Stimulated activated CD4-positive, alpha-beta T cell treated with anti-CD3 and anti-CD28 coated beads, Interleukin-4, amount 100 ng/mL, for 24 hours (primary cell): ENCODE measurements at places on chromosomes 13 and 19.
A peak's percentile ranks its signal among the peaks of the same experiment; 100 is the strongest.

- no peak for DNase-seq
These were observed 6.1 kb downstream of the CLEC4M start for GRCh38 chr19:7769171-7769570.

- no peak for DNase-seq
These were observed 524.4 kb upstream of the SPRY2 start for GRCh38 chr13:80865329-80865728.

DNA sequence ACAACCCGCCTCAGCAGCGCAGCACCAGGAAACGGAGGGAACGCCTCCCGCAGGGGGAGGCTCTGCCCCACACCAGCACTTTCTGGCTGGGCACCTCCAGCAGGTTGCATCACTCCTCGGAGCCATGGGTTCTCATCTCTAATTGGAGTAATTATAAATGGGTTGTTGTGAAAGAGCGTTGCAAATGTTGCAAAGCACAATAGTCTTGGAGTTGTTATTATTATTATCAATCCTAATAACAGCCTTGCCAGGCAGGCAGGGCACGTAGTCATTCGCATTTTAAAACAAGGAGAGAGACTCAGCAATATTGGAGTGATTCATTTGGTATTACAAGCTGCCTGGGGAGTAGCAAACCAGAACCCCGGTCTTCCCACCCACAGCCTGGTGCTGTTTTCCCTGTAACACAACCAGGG lies 108.6 kb upstream of the GJB6 start:
- DNase-seq, result no peak

GRCh38 chr19:1264801-1265614 lies 4.1 kb upstream of the CIRBP start:
- no peak for DNase-seq

DNA sequence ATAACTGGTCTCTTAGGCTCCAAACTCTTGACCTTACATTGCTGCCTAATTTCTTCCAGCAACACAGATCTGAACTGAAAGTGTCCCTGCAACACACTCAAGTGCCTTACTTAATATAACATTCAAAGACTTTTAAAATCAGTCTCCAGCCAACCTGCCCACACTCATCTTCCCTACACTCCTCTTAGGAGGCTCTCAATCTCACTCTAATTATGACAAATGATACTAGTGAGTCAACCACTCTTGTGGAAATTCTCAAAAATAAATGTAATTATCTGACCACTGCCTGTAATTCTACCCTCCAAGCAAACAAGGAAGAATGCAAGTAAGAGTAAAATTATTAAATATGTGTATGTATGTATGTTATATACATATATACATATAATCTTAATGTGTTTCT lies 348.1 kb upstream of the MIR17HG start:
- DNase-seq, result no peak

DNA sequence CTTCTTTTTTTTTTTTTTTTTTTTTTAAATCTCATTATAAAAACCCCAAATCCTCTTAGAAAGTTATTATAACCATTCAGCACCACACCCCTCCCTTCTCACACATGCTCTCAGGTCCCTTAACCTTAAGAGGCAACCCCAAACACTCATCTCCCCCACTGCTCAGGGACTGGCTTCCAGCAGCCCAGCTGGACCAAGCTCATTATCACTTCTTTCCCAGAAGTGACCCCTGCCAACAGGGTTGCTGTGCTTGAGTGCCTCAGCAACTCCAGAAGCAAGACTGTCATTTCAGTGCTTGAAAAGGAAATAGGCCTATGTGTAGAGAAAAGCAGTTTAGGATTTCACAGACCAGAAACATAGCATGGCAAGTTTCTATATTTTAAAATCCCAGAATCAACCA lies 84.3 kb downstream of the SLAIN1 start:
- DNase-seq, result no peak

GRCh38 chr13:41492432-41493260 lies 35.3 kb downstream of the RGCC start:
- DNase-seq, result peak; percentile 26

GRCh38 chr19:9671655-9672054 lies 3.2 kb downstream of the ZNF562 start:
- DNase-seq, result no peak

GRCh38 chr19:35767288-35768081 lies 7.9 kb upstream of the ARHGAP33 start:
- DNase-seq, result no peak

GRCh38 chr19:6590827-6591319 lies at the start of gene CD70:
CD70 (minus strand) TSS chr19:6591150; CDS start chr19:6591002, 148 bp downstream.
- peak; percentile 51 for DNase-seq

DNA sequence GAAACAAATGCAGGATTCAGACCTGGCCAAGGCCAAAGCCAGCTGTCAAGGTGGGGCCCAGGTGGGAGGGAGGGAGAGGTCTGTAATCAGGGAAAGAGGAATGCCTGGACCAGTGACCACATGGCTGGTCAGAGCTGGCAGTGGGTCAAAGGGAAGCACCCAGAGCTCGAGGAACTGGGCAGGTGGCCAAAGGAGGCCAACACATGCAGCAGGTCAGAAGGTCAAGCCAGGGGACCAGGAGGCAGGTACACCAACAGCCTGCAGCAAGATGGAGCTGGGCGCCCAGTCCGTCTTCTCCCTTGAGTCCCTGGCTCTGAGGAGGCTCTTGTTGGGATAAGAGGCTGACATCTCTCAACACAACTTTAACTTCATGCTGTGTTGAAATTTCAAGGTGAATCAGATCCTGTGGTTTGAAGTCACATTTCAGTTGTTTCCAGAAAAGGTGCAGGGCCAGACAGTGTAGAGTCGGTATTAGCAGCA lies 17.1 kb downstream of the GPATCH1 start:
- DNase-seq, result no peak

DNA sequence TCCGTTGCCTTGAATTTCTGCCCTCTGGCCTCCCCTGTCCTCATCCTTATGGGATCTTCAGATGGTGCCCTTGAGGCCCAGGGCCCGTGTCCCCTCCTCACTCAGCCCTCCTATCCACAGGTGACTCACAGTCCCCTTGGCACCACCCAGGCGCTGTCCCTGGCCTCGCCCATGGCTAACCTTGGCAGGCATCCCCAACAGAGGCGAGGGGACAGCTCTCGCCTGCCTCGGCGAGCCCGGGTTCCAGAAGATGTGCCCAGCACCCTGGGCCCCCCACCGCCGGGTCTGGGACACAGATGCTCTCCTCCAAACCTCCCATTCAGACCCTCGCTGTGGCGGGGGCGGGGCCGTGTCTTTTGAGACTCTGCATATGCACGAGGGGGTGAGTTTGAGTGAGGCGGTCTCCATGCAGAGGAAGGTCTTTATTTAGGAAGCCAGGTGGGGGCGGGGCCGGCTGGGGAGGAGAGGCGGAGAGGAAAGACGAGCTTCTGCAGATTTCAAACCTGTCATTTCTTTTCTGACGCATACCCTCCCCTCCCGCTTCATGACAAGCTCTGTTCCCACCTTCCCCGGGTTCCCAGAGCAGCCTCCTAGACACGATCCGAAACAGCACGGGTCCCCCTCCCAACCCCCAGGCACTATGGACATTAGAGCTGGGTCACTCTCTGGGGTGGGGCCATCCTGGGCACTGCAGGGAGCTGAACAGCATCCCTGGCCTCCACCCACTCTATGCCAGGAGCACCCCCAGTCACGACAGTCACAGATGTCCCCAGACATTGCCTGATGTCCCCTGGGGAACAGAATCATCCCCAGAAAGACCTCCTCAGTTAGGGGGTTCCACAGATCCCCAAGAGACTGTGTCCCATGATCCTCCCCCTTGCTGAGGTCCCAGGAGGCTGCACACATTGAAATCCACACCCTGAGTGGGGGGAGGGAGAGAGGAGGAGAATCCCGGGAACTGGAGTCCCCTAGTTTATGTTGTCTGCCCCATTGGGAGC lies 48.5 kb downstream of the GNG7 start:
- no peak for DNase-seq

- no peak for DNase-seq
These were observed 2.6 kb upstream of the ZNF559 start for GRCh38 chr19:9321338-9321737.

DNA sequence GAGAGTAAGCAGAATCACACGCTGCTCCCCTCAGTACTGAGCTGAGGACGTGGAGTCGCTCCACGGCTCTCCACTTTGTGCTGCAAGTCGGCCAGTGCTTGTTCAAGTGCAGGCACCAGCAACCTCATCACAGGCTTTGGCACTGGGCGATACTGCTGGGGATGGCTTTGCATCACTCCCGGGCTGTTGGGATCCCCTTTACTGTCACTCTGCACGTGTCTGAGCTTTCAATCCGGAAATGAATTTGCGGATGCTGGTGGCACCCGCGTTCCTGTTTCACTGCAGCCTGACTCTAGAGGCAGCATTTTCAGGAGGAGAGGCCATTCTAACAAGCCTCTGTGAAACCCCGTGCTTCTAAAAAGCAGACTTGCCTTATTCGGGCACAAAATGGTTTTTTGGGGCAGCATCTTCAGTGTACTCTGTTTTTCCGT lies 19.1 kb downstream of the SMARCA4 start:
- DNase-seq, result peak; percentile 28

- DNase-seq, result no peak
These were observed 413.1 kb upstream of the ARGLU1 start for GRCh38 chr13:106981051-106981450.

GRCh38 chr19:42278452-42279154 lies 9.6 kb downstream of the CIC start:
- no peak for DNase-seq

GRCh38 chr19:12090807-12091206 lies 26.3 kb downstream of the ZNF844 start:
- peak; percentile 74 for DNase-seq

- DNase-seq, result no peak
These were observed 11.1 kb upstream of the CEACAM16 start for GRCh38 chr19:44687888-44688287.

- no peak for DNase-seq
These were observed 35.9 kb downstream of the EFNA2 start for GRCh38 chr19:1321539-1321938.

GRCh38 chr13:62524061-62524460 lies 1108.4 kb upstream of the PCDH20 start:
- DNase-seq, result no peak

DNA sequence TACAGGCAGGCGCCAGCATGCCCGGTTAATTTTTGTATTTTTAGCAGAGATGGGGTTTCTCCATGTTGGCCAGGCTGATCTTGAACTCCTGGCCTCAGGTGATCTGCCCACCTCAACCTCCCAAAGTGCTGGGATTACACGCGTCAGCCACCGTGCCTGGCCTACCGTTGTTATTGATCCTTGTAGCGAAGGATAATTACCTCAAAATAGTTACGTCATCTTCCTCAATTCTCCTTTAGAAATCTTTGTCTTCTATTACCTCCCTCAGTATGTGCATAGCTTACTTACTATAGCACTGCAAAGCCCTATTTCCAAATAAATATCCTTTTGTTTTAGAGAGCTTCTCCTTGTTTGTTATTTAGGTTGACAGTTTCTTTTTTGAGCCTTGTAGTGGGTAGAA lies 9.4 kb upstream of the TLE6 start:
- no peak for DNase-seq

GRCh38 chr13:46516599-46517338 lies 36.2 kb upstream of the LRCH1 start:
- no peak for DNase-seq

DNA sequence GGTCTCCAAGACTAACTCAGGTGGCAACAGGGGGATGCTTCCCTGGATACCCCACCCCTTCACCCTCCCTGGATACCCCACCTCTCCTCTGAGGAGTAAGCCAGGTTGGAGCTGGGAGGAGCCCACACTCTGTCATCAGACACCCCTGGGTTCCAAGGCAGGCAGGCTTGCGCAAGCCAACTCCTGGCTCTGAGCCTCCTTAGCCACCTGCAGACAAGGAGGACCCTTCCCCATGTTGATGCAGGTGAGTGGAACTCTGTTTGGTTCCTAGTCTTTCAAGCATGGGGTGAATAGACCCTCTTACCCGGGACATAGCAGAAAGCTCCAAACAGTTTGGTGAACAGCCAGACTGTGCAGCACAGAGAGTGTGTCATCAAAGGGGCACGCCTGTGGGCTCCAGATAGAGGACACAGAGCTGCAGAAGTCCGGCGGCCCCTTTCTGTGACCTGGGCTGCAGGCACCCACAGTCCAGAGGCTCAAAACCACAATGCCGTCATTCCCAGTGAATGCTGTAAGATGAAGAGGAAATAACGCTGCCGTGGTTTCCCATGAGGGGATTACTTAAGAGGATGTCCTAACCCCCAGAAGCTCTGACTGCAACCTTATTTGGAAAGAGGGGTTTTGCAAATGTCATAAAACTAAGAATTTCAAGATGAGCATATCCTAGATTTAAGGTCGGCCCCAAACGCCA lies 12.1 kb upstream of the HAS1 start:
- no peak for DNase-seq

DNA sequence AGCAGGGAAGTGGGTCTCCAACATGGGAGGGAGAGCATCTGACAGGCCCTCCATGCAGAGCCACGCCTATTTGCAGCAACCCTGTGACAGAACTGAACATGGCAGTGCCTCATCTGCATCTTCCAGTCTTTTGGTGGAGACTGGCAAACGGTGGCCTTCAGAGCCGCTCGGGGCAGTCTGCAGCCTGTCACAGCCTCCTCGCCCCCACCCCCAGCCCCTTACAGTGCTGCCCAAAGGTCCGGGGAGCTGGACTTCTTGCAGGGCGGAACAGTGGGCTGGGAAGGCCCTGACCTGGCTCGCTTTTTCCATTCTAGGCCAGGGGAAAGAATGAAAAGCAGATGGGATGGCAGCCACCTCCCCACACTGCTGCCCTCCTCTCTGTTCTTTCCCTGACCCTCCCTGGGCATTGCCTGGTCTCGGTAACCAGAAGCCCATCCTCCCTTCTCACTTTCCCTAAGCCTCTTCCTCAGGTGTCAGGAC lies 2.7 kb downstream of the CALM3 start:
- no peak for DNase-seq

DNA sequence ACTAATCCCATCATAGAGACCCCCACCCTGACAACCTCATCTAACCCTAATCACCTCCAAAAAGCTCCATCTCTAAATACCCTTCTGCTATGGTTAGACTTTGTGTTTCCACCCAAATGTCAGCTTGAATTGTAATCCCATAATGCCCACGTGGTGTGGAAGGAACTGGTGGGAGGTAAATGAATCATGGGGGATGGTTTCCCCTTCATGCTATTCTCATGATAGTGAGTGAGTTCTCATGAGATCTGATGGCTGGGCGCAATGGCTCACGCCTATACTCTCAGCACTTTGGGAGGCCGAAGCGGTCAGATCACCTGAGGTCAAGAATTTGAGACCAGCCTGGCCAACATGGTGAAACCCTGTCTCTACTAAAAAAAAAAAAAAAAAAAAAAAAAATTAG lies 2.6 kb downstream of the VMAC start:
- DNase-seq, result peak; percentile 45

- DNase-seq, result no peak
These were observed 230.7 kb downstream of the NDFIP2 start for GRCh38 chr13:79711631-79712030.

GRCh38 chr13:92976657-92977056 lies 249.9 kb upstream of the GPC6 start:
- no peak for DNase-seq

DNA sequence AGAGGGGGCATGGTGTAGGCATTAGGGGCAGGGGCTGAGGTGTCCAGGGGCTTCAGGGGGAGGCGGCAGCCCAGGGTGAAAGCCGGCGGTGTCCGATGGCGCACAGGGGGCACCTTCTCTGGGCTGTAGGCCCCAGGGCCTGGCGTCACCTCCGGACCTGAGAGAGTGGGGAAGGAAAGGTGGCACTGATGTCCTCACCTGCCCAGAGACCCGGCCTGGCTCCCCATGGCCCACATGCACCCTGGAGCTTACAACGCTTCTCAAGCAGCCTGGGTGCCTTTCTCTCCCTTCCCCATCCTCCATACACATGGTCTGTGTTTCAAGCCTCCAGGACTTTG lies 3.3 kb upstream of the SHC2 start:
- DNase-seq, result no peak
